ENCODE measurements at places on chromosomes 1 and 21. TPM values are rescaled to one million over a fixed set of nuclear protein-coding genes. Genes with fewer than 3 reads are reported as not detected.

XCL2 gene
- not detected for total RNA-seq

POMGNT1 gene
- 117 TPM for total RNA-seq

CLDN17 gene
- total RNA-seq = not detected

GRCh38 chr1:229230140-229230892, 40.6 kb upstream of the RAB4A start:
- no peaks in the 10 kb centered on the region for H3K36me3 ChIP-seq

- no peaks in the 10 kb centered on the region for H3K36me3 ChIP-seq
- H3K27me3 ChIP-seq = no peaks in the 10 kb centered on the region
- no peak overlapping the region for H3K27ac ChIP-seq
- DNase-seq = no peak
These were observed 249.0 kb upstream of the ZP4 start for GRCh38 chr1:238139713-238140112.

GRCh38 chr1:110570901-110571300, 35.3 kb downstream of the KCNA2 start:
- H3K27ac ChIP-seq = no peak overlapping the region
- no peaks in the 10 kb centered on the region for H3K36me3 ChIP-seq
- DNase-seq = no peak
- H3K4me1 ChIP-seq = no peaks in the 10 kb centered on the region
- H3K4me3 ChIP-seq = no peak overlapping the region

All from heart left ventricle (tissue), 16 donors.